ENCODE measurements at places on chromosomes 16 and 17.

DNA sequence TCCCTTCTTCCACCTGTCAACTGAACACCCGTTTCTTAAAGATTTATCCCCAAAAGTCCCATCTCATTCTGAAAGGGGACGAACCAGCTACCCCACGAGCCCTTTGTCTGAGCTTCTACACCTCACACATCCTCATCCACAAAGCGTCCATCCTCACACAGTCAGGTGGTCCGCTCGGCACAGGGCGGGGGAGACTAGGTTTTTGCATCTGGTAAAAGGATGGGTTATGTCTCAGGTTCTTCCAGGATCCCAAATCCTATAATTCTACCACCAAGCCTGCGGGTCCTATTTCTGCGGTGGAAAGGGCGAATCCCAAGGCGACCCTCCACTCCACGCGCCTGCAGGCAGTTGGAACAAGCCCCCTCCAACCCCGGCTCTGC lies 458 bp downstream of the GFOD2 start:
- peak; percentile 67 for DNase-seq

DNA sequence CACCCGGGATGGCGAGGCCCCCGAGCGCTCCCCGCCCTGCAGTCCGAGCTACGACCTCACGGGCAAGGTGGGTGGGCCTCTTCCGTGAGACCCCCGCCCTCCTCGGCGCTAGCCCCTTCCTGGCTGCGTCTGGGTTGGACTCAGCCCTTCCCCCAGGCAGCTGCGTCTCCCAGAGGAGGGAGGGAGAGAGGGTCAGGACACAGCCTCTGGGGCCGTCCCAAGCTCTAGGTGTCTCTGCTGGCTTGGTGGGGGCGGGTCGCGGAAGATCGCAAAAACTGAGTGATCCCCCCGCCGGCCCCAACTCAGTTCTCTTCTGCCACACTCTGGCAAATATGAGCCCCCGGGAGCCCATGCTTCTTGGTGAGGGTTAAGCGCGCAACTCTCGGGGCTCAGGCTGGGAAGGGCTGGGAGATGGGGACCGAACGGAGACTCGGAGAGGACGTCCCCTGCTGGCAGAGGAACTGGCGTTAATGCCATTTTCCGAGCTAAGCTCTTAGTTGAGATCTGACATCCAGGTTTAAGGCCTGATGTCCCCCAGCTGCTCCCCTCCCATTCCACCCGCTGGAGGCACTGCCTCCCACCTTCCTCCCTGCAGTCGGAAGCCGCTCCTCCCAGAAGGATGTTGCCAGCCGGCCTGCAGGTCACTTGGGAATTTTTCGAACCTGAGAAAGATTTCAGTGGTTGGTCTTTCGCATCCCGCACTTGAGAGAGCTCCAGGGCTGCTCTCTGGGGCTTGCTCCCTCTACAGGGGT lies 419 bp downstream of the RAB37 start:
- DNase-seq = no peak

- no peak for DNase-seq
These were observed 168.4 kb downstream of the RAB11FIP4 start for GRCh38 chr17:31559584-31560501.

DNA sequence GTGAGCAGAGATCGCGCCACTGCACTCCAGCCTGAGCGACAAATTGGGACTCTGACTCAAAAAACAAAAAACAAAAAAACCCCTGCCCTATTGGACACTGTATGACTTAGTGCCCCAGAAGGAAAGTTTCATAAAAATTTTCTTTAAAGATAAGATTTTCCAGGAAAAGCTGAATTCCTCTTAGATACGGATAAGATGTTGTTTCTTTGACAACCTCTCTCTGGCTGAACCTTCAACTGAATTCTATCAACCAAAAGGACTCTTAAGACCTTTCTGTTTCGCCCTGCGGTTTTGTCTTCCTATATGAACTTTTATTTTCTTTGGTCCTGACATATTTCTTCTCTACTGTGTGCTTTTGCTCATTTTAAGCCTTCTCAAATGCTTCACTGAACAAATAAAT lies 35.8 kb downstream of the CPPED1 start:
- DNase-seq = no peak

GRCh38 chr16:49464093-49464492 lies 90.5 kb downstream of the C16orf78 start:
- peak; percentile 49 for DNase-seq

DNA sequence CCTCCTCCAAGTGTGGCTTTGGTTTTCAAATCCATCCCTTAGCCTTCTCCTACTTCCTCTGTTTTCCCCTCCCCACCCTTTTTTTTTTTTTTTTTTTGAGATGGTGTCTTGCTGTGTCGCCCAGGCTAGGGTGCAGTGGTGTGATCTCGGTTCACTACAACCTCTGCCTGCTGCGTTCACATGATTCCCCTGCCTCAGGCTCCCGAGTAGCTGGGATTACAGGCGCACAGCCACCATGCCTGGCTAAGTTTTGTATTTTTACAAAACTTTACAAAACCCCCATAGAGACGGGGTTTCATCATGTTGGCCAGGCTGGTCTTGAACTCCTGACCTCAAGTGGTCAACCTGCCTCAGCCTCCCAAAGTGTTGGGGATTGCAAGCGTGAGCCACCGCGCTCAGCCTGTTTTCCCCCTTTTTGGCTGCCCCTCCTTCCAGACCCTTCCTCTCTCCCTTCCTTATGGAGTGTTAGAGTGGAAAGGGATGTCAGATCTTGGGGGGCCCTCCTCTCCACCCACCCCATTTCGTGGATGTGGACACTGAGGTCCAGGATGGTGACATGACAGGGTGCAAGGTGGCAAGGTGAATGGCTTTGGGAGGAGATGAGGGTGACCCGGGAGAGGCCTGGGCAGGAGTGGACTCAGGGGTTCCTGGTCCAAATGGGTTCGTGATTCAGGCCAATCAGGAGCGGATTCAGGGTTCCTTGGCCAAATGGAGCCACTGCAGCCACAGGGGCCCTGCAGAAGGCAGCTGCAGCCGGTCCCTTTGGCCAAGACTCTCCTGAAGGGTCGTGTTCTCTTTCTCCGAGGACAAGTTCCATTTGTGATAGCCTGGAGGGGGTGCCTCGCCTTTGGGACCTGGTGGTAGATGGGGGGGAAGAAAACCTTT lies 4.8 kb downstream of the ABCC1 start:
- DNase-seq = no peak

DNA sequence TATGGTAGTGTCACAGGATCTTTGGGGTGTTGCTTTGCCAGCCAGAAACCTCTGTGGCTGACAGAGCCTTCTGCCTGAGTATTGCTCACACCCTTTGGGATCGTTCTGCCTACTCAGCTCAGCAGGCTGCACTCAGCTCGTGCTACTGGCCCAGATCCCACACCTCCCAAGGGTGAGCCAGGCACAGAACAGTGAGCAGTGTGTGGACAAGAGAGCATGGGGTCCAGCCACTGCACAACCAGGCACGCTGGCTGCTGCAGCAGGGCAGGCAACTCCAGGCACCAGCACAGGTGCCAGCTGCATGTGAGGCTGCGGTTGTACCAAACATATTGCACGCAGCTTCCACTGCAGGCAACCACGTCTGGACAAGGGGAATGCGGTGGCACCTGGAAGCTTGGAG lies 84.9 kb downstream of the CYB561 start:
- no peak for DNase-seq

GRCh38 chr16:51951668-51952298 lies 595.2 kb downstream of the TOX3 start:
- no peak for DNase-seq

DNA sequence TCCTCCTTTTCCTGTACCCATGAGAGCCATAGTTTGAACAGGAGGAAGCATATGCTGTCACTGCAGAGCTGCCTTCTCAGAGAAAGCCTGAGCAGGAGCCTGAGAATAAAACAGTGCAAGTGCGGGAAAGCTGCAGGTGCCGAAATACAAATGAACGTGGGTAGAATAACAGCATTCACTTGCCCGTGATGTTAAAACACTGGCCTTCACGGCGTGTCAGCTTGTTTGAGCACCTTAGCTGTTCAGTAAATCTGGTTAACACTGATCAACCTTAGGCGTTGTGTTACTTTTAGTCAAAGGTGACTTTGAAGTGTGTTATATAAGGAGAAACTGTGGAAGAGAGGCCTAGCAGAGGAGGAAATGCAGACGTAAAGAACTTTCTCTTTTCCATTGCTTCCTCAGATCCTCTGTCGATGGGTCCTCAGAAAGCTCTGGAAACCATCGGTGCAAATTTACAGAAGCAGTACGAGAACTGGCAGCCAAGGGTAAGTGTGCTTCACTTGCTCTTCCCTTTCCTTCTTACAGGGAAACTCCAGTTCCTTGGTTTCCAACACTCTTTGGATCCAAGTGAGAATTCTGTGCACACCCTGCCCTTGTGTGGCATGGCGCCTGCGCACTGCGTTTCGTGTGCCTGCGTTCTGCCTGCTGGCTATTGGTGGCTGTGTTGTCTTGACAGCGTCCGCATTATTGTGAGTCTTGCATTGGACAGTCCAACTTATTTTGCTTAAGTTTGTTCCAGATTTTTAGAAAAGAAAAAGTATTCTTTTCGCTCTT lies 98.9 kb downstream of the RPTOR start:
- no peak for DNase-seq
